ENCODE measurements at places on chromosomes 4 and X. TPM values are rescaled to one million over a fixed set of nuclear protein-coding genes. Genes with fewer than 3 reads are reported as not detected.

LINC00632 gene
- 4.7 TPM for total RNA-seq

SLC10A7 gene
- 22.3 TPM for total RNA-seq

C1GALT1C1 gene
- total RNA-seq: 4.3 TPM

GLRA2 gene
- total RNA-seq: not detected

ATOH1 gene
- total RNA-seq: not detected

NAP1L3 gene
- 5.0 TPM for total RNA-seq

APLN gene
- total RNA-seq: not detected

SHROOM3 gene
- total RNA-seq: not detected

NIPAL1 gene
- total RNA-seq: 0.91 TPM

FAM90A26 gene
- not detected for total RNA-seq

CXCL5 gene
- 0.25 TPM for total RNA-seq

KIT gene
- total RNA-seq: 1.1 TPM

DNA sequence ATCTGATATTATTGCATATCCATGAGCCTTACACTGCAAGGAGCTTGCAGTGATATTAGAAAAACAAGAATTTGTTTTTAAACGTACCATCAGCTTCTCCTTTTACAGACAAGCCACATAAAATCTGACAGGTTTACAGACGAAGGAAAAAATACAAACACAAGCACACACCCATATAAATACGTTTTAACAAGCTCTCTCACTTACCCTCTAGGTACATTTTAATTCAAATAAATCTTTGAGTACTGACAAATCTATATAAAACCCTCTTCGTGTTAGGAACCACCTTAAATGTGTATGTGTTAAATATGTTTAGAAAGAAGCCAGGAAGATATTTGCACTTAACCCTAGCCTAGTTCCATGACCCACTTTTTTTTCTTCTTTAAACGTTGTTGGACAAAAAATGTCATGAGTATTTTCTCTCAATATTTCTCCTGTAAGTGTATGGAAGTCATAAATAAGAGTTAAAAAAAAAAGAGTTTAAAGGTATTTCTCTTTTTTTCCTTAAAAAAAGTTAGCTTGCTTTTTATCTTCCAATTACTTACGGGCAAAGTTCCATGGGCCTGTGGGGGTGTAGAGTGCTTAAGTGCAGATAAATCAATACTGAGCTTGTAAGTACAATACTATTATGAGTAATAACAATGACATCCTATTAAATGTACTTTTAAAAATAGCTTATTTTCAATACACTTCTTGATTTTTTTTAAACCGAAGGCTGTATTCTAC lies 1.5 kb downstream of the ARAP2 start:
- no peak for DNase-seq

DNA sequence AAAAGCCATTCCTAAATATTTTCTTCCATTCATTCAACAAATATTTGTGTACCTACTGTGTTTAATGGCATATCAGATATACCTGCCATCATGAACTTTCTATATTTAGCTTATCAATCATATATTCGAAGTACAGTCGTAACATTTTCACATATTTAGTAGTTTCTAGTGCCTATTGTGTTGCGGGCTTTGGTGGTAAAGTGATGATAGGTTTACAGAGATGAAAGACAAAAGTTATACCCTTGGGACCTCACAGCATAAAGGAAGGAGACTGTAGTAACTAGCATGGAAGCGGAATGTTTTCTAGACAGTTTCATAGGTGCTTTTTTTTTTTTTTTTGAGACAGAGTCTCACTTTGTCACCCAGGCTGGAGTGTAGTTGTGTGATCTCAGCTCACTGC lies 39.5 kb downstream of the RBPJ start:
- DNase-seq: no peak

DNA sequence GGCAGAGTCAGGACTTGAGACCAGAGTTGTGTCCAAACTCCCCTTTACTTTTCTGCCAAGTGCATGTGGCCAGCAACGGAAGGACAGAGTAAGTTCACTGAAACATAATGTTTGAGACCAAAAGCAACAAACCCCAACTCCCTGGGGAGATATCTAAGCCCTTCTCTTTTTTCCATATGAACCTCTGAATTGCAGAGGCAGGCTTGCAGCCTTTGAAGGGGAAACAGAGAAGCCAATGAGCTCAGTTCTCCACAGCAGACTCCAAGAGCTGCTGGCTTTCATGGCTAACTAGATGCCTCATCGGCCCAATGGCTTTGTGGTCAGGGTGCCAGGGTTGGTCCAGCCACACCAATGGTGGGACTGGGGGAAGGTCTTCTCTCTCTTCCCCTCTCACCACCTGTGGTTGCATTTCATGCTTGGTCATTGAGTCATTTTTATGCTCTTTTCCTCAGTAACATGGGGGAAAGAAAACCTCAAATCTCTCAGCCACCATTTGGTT lies 34.0 kb downstream of the STARD8 start:
- no peak for DNase-seq

- DNase-seq: no peak
These were observed 9.6 kb downstream of the DRP2 start for GRCh38 chrX:101229170-101229569.

- DNase-seq: no peak
These were observed 109.2 kb downstream of the WDFY3 start for GRCh38 chr4:84857296-84857695.

- DNase-seq: no peak
These were observed 12.5 kb downstream of the HPF1 start for GRCh38 chr4:169745291-169745690.

GRCh38 chr4:155705664-155706063 lies 39.0 kb downstream of the GUCY1A1 start:
- no peak for DNase-seq

GRCh38 chrX:7925867-7926472 lies 1.2 kb downstream of the PNPLA4 start:
- DNase-seq: peak; percentile 26

- DNase-seq: no peak
These were observed 101.9 kb downstream of the LNX1 start for GRCh38 chr4:53489279-53489889.

- no peak for DNase-seq
These were observed 32.9 kb downstream of the EREG start for GRCh38 chr4:74397748-74398426.

GRCh38 chr4:169312690-169313422 lies 42.1 kb upstream of the SH3RF1 start:
- no peak for DNase-seq

DNA sequence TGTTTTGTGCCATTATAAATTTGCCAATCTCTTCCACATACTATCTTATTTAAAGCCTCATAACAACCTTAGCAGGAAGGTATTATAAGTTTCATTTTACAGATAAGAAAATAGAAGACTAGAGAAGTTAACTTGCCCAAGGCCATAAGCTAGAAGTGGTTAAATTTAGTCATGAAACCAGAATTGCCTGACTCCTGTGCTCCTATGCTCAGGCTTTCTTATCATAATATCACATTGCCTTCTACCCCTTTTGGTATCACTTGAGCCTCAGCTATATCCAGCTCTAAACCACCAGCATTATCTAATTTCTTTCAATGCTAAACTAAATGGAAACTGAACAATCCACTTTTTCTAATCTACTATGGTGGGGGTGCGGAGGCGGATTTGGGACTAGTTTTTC lies 164.7 kb downstream of the GBA3 start:
- no peak for DNase-seq

- no peak for DNase-seq
These were observed 6.2 kb downstream of the AADAT start for GRCh38 chr4:170083541-170083940.

GRCh38 chr4:59650861-59651260 lies 1549.3 kb upstream of the ADGRL3 start:
- no peak for DNase-seq

- peak; percentile 61 for DNase-seq
These were observed 4.2 kb downstream of the PRDM8 start for GRCh38 chr4:80201252-80202151.

DNA sequence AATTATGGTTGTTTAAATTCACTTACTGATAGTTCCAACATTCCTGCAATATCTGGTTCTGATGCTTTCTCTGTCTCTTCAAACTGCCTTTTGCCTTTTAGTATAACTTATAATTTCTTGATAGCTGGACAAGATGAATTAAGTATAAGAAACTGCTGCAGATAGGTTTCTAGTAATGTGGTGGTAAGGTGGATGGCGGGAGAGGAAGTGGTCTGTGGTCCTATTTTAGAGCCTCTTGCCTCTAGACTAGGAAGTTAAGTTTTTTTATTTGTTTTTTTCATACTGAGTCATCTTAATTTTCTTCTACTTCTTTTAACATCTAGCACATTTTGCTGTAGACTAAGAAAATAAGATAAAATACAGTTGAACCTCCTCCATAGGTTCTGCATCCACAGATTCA lies 310.0 kb downstream of the SLITRK2 start:
- DNase-seq: no peak

- no peak for DNase-seq
These were observed 418.0 kb upstream of the SPOCK3 start for GRCh38 chr4:167652267-167652666.

- DNase-seq: no peak
These were observed 28.0 kb upstream of the AMBN start for GRCh38 chr4:70564033-70564432.

- no peak for DNase-seq
These were observed 103.9 kb downstream of the USP9X start for GRCh38 chrX:41189156-41189555.

DNA sequence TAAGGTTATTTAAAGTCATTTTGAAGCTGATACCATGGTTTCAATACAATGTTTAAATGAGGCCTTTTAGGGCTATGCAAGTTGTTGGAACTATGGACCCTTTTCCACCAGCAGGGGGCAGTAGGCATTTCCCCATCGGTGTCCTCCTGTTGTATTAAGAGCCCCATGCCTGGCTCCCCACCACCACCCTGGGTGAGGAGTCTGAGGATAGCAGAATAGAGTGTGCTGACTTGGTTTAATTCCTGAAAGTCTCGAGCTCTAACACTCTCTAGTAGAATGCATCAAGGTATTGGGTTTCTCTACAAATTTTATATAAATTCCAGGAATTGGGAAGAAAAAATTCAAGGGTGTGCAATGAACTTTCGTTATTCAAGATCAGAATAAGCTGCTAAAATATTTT lies 234.8 kb upstream of the JADE1 start:
- DNase-seq: peak; percentile 38

- DNase-seq: no peak
These were observed 69.7 kb downstream of the ZFYVE28 start for GRCh38 chr4:2348786-2349185.

DNA sequence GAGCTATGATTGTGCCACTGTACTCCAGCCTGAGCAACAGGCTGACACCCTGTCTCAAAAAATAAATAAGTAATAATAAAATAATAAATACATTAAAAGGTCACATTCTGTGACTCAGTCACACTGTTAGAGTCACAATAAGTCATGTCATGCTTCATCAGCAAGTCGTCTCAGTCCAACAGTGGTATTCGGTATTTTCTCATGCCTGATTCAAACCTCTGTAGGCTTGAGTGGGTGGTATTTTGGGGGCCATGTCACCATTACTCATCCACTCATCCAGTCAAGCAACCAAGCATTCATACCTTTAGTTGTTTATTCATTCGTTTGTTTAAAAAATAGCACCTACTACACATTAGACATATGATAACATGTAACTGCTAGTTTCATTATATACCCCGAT lies 46.9 kb downstream of the SUPT20HL2 start:
- DNase-seq: no peak

DNA sequence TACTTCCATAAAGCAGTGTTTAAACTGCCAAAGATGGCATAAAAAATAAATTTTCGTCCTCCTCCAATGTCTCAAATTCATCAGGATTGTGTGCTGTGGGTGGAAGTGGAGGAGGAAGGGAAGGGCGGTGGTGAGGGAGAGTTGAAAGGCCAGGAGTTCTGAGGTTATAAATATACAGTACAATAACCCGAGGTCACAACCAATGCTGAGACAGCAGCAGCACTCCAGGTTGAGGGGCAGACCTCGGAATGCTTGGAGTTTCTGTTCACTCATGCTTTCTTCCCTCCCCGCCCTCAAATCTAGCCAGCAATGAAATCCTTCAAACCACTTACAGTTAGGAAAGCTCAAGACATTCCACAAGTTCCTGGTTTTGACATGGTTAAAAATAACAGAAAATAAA lies 134.0 kb upstream of the SMAD1 start:
- no peak for DNase-seq

DNA sequence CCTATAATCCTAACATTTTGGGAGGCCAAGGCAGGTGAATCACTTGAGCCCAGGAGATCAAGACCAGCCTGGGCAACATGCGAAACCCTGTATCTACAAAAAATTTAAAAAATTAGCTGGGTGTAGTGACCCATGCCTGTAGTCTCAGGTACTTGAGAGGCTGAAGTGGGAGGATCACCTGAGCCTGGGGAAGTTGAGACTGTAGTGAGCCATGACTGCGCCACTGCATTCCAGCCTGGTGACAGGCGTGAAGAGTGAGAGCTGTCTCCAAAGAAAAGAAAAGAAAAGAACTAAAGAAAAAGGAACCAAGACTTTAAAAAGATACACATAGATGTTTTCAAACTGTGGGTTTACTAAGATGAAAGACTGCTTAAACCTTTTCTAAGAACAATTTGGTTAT lies 129.0 kb downstream of the SPCS3 start:
- DNase-seq: no peak

- DNase-seq: no peak
These were observed 44.8 kb downstream of the GSX2 start for GRCh38 chr4:54144661-54145171.

- no peak for DNase-seq
These were observed 2.5 kb upstream of the ARSD start for GRCh38 chrX:2931612-2932011.

DNA sequence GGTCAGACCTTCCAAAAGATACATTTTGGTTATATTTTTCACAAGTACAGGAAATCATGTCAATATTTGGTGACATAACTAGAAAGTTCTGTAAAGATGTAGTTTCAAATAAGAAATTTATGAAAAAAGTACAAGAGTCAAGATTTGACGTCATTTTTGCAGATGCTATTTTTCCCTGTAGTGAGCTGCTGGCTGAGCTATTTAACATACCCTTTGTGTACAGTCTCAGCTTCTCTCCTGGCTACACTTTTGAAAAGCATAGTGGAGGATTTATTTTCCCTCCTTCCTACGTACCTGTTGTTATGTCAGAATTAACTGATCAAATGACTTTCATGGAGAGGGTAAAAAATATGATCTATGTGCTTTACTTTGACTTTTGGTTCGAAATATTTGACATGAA lies 536 bp downstream of the UGT2B7 start:
- no peak for DNase-seq

Measured in T-helper 17 cell (primary cell).